ENCODE measurements at places on chromosomes 11 and 22. TPM values are rescaled to one million over a fixed set of nuclear protein-coding genes. Genes with fewer than 3 reads are reported as not detected.

DNA sequence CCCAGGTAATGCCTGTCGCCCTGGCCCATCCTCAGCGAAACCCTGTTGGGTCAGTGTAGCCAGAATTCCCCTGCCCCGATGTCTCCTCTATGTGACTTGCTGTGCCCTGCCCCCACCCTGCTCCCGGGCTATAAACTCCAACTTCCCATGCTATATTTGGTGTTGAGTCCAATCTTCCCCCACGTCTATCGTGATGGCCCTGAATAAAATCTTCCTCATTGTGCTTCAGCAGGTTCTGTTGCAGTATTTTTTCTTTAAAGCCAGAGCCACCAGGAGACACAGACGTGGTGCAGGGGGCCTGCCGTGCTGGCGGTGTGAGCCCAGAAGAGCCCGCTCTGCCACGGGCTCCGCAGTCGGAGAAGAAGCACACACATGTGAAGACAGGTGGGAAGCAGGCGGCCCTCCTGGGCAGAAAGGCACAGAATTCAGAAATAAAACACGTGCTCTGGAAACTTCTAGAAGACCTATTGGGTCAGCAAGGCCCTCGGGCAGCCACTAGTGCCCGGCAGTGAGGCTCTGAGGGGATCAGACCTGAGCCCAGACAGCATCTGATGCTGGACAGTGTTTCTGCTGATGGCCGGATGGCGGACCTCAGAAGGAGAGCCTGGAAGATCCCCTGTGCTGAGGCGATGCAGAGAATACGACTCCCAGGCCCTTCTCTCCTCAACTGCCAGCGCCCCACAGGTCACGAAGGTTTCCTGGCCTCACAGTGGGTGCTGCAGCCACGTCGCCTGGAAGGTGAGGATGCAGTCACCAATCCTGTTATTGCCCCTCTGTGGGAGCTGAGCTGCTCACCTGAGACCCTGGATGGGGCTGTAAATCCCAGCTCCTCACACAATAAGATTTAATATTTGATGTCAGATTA lies 501.9 kb downstream of the BRD1 start:
- no peak for ATAC-seq

- ATAC-seq = no peak
These were observed 7.8 kb downstream of the MS4A12 start for GRCh38 chr11:60500276-60500910.

DNA sequence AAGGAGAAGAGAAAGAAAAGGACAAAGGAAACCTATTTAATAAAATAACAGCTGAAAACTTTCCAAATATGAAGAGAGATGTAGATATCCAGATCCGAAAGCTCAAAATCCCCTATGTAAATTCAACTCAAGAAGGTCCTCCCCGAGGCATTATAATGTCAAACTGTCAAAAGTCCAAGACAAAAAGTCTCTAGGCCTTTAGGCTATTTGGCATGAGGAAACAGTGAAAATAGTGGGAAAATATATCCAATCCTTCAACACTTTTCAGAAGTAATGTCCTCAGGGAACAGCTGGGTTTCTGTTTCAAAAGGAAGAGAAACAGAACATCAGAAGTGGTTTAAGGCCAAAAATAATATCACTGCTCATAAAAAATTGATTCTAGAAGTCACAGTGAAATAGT lies 1.9 kb upstream of the OR52E4 start:
- no peak for ATAC-seq

- peak; percentile 56 for ATAC-seq
These were observed 19.7 kb downstream of the FLI1 start for GRCh38 chr11:128713595-128713994.

DNA sequence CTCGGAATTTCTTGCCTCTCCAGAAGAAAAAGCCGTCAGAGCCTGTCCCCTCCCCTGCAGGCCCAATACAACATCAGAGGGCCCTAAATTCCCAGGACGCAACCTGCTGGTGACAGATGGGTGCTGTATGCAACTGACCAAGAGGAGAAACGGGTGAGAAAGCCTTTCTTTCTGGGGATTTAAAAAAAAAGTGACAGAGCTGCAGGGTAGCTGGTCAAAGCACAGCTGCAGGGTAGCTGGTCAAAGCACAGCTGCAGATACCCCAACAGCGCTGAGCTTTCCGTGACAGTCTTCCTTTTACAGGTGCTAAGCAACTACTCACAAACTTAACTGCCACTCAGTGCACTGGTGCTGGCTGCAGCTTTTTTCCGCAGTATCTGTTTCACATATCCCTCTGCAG lies 17.8 kb downstream of the AP1B1 start:
- ATAC-seq = no peak

Gene NRXN2
- total RNA-seq = 1.2 TPM

Gene AKIP1
- total RNA-seq = 31.9 TPM

DNA sequence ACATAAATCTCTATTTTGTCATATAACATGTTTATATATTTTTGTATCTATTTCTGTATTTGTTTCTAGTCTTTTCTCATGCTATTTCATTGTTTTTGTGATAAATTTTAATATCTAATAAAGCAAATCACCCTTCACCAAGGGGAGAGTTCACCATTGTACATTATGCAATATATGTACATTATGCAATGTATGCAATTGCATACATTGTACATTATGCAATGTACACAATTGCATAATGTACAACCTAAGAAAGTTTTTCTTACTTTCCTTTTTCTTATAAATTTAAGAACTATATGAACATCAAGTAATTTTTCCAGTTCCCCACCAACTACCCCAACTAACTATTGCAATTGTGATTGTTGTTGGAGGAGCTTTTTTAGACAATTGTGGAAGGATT lies 44.1 kb upstream of the GLYATL2 start:
- no peak for ATAC-seq

DNA sequence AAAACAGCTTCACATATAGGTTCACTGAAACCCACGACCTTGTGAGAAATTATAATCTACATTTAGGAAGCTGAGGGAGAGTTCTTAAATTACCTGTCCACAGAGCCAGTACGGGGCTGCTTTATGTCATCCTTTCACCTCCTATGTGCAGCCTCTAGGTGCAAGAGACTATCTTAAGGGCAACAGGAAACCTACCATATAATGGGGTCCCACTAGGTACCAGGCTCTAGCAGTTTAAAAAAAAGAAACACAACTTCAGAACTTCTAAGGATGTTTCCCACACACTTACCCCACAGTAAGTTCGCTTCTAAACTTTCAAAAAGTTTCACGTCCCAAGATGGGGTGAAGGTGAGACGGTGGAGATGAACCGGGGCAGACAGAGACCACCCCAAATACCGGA lies 573 bp downstream of the STK33 start:
- no peak for ATAC-seq

GRCh38 chr11:67632175-67632981 lies 2.6 kb upstream of the NUDT8 start:
- no peak for ATAC-seq

DNA sequence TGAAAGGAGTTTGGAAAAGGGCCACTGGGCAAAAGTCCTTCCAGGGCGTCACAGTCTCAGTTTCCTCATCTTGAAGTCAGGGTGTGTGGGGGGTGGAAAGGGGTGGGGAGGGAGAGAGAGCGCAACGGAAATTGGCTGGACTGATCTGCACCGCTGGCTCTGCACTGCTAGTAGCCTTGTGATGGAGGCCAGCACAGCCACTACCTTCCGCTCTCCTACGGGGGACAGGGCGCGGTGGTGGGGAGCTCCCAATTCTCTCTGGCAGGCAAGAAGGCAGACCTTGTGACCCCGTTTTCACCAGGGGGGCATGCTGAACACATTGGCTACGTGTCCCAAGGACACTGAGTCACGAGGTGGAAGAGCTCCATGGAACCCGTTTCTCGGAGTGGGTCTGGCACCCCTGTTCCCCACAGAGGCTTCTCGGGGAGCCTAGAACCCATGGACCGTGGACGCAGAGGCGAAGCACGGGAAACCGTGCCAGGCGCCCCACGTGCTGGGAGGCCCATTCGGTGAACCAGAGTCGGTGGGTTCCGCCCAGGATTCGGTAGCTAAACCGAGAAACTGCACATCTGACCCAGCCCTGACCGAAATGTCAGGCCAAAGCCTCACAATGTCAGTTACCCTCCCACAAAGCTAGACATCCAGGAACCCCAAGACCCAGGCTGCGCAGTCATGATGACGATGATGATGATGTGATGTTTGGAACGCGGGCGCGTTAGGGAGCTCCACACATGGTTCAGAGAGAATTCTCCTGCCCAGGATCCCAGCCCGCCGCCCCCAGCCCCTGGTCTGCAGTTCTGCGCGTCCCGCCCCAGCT lies 28.3 kb upstream of the WNT11 start:
- peak; percentile 55 for ATAC-seq

DNA sequence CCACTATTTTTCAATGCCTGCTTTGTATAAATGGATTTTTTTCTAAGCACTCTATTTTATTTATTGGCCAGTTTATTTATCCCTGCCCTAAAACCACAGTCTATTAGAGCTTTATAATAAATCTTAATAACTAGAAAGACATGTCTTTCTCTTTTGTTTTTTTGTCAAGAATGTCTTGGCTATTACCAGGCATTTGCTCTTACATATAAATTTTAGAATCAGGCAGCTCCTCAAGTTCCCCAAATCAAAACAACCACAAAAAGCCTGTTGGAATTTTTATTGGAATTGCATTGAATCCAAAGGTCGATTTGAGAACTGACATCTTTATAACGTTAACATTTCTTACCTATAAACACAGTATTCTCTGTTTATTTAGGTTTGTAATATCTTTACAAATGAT lies 85.8 kb upstream of the SC5D start:
- no peak for ATAC-seq

DNA sequence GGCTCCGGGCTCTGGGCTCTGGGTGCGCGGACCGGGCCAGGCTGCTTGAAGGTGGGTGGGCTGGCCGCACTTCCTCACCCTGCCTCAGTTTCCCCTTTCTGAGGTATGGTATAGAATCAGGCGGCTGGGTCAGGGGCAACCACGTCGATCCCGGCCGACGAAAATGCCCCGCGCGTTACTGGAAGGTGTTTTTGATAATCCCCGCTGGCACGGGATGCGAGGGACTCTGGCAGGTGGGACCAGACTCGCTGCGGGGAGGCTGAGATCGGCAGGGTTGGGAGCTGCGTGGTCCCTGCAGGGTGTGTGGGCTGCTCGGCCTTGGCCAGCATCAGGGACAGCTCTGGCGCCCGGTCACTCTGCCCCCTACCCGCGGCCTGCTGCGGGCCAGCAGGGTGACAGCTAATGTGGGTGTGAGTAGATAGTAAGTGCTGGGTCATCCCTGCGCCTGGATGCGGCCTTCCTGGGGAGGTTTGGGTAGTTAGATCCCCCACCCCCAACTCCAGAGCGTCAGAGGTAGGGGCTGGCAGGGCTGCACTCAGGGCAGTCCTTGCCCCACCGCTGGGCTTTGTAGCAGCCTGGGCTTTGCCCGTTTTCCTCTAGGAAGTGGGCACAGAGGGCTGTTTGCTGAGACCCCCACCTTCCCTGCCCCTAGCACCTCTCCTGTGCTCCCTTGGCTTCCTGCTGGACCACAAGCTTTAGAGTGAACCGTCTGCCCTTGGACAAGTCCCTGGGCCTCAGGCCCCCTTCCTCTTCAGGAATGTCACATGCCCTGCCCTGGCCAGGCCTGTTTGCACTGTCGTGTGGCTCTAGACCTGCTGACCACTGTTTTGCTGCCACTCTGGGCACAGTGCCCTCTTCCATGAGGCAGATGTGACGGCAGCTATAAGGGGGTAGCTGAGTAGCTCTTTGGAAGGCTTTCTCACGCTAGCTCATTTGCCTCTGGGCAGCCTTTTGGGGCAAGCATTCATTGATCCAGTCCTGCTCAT lies 579 bp downstream of the TANGO2 start:
- peak; percentile 5 for ATAC-seq

Gene NXPE4
- not detected for total RNA-seq

Gene ZNF214
- total RNA-seq = not detected

Gene SEZ6L
- total RNA-seq = not detected

DNA sequence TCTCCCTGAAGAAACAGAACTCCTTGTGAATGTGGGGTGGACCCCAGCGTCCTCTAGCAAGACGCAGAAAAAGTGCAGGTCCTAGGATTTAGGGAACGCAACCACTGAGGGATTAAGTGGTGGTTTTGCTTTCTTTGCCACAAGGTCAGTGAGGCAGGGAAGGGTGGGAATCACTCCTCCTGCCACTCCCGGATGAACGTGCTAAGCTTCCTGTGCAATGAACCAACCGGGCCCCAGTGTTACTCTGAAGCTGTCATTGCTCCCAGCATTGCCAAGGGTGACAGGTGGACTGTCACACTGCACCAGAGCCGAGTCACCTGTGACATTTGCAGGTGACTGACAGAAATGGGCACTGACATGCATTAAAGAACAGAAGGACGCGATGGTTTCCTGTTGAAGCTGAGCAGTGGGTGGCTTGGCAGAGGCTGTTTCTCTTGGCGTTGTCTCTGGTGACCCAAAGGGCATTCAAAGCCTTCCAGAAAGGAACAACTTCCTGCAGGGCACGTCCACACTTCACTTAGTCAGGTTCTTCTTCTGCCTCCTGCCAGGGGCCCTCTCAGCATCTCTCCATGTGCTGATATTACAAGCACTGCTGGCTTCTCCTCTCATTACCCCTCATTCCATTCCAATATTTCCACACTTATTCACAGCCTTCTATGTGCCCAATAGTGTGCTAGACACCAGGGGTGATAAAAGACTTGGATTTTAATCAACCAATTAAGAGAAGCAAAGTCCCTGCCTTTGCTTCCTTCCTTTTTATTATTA lies 9.7 kb downstream of the KIRREL3 start:
- no peak for ATAC-seq

GRCh38 chr11:9802291-9802861 lies 138.5 kb downstream of the SWAP70 start:
- no peak for ATAC-seq

GRCh38 chr22:43432883-43433415 lies 21.1 kb downstream of the MPPED1 start:
- ATAC-seq = no peak

Gene CNGA4
- 0.24 TPM for total RNA-seq

Gene FGF19
- not detected for total RNA-seq

GRCh38 chr11:17821648-17822400 lies 87.2 kb downstream of the KCNC1 start:
- ATAC-seq = no peak

- ATAC-seq = no peak
These were observed 10.5 kb downstream of the OR5D16 start for GRCh38 chr11:55849037-55849436.

- no peak for ATAC-seq
These were observed 8.6 kb downstream of the SIGIRR start for GRCh38 chr11:405954-406795.

- no peak for ATAC-seq
These were observed 1232.7 kb upstream of the TENM4 start for GRCh38 chr11:80673566-80673965.

DNA sequence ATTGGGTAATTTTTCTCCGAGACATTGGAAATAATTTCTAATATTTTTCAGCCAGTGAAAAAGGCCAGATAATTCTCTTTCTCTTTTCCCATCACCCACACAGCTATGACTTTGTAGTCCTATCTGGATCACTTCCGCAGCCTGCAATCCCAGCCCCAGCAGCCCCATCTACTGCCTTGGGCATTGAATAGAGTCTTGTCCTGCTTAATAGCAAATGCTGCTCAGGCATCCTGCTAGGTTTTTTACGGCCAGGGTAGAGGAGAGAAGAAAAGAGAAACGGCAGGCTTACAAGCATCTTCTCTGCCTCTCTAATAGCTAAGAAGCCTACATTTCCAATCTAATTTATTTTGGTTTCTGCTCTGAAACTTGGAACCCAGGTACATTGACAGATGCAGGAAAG lies 154.3 kb upstream of the B3GAT1 start:
- ATAC-seq = no peak

All from activated T-helper 17 cell treated with anti-CD3 and anti-CD28 coated beads, Interleukin-2, amount 50 U/mL, for 72 hours (primary cell).